ENCODE measurements at places on chromosomes 4 and X. TPM values are rescaled to one million over a fixed set of nuclear protein-coding genes. Genes with fewer than 3 reads are reported as not detected.

Gene APOOL
- 11.1 TPM for total RNA-seq

Gene RHOXF1
- not detected for total RNA-seq

Gene PAPSS1
- total RNA-seq = 82.8 TPM

Gene GK2
- not detected for total RNA-seq

Gene ADGRA3
- 30.3 TPM for total RNA-seq

Gene RAB33A
- 1.6 TPM for total RNA-seq

DNA sequence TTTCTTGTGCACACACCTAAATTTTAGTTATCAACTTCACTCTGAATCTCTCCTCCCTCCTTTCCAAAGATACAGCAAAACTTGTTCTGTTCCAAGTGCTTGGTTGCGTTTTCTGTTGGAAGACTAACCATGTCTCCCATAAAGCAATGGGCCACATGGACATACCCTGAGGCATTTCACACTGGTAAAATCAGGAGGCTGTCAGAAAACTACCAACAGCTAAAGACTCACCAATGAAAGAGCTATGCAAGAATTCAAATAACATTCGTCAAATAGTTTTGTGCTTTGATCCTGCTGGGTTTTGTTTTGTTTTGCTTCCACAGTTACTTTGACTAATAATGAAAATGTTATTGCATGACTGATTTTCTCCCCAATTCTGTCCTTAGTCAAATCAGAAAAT is 46.0 kb downstream of the PHEX start:
- DNase-seq = no peak

- no peak for DNase-seq
Measured at GRCh38 chrX:30714138-30714537, 60.9 kb downstream of the GK start.

GRCh38 chrX:17654116-17654515 is 83.2 kb upstream of the SCML1 start:
- DNase-seq = no peak

GRCh38 chr4:108529984-108530905 is 90.1 kb upstream of the RPL34 start:
- DNase-seq = no peak

GRCh38 chr4:1630266-1630665 is 53.8 kb downstream of the FAM53A start:
- no peak for DNase-seq
